ENCODE measurements at places on chromosomes 6 and 20.

DNA sequence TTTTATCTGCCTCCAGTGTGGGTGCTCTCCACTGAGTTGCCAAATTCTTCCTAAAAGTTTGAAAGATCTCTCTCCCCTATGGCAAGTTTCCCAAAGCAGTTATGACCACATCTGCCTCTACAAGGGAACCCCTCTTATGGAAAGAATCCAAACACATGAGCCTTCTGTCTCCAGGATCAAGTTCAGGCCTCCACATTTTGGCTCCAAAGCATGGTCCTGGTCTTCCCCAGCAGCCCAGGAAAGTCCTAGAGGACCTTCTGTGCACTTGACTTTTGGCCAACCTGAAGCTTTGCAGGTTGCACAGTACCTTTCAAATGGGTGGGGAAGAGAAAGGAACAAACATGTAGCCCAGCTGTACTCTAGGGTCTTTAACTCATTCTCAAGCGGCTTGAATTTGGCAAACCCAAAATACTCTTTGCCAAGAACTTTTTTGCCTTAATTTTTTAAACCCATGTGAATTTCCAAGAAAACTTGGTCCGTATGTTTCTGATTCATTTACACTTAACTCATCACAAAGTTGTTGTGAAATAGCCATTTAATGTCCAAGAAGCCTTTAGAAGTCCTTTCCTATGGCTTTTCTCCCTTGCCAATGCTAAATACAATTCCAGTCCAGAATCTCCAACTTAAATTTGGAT lies 240.1 kb upstream of the TBX18 start:
- no peak for DNase-seq

GRCh38 chr6:161963634-161964234 lies 689.9 kb upstream of the AGPAT4 start:
- DNase-seq, result no peak

GRCh38 chr6:76843054-76843822 lies 620.1 kb downstream of the HTR1B start:
- no peak for DNase-seq

- DNase-seq, result no peak
Observed at GRCh38 chr6:44062105-44062770, 65.0 kb downstream of the MRPL14 start.

GRCh38 chr6:52416629-52417151 lies 3.5 kb upstream of the EFHC1 start:
- no peak for DNase-seq

Data from GM18507 (cell line).